ENCODE measurements at places on chromosomes 1 and 21.

- no peak for DNase-seq
These were observed 53.8 kb downstream of the STUM start for GRCh38 chr1:226602186-226603021.

DNA sequence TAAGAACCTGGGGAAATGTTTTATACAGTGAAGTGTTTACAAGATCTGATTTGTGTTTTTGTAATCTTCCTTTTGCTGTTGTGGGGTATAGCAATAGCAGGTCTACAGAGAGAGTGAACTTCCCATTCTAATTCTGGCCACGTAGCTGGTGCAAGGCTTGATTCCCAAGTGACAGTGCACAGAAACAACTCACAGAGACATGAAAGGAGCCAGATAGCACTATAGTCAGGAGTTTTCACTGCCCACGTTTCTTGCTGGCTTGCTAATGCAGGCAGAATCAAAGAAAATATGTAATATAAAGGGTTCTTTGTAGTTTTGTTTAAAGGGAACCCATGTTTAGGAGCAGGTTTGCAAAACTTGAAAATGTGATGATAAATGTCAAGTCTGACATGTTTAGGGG lies 170.9 kb upstream of the IVNS1ABP start:
- no peak for DNase-seq

GRCh38 chr1:162876751-162877150 lies 15.8 kb upstream of the CCDC190 start:
- DNase-seq: no peak

DNA sequence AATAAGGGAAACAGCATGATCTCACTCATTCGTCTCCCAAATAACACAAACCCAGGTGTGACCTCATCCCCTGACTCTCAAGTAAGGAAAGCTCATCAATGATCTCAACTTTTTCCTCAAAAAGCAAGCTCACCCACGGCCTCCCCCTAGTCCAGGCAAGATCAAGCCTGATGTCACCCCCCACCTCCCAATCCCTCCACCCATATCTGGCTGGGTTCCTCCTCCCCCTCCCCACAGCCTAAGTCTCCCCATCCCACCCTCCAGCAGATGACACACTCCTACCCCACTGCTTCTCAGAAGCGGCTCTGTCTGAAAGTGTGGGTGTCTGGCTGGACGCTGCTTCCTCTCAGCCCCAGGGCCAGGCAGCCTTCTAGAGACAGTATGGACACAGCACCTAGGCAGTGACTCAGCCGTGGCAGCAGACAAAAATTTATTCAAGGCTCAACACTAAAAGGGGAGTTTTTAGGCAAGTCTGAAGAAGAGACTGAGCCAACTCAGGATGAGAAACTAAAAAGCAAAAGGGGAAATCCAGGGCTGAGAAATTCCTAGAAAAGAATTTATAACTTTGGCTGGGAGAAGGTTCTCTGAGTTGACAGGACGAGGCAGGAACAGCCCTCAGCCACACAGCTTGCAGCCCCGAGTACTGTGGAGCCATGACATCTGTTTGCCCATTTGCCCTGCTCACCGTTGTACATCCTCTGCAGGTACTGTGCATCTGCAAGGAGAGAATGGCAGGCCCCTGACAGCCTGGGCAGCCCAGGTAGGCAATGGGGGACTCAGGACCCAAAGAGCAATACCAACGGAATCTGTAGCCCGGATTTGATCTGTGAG lies 81.6 kb upstream of the LRRC8D start:
- DNase-seq: no peak

GRCh38 chr21:34807146-34807880 lies 138.5 kb downstream of the CLIC6 start:
- DNase-seq: no peak

DNA sequence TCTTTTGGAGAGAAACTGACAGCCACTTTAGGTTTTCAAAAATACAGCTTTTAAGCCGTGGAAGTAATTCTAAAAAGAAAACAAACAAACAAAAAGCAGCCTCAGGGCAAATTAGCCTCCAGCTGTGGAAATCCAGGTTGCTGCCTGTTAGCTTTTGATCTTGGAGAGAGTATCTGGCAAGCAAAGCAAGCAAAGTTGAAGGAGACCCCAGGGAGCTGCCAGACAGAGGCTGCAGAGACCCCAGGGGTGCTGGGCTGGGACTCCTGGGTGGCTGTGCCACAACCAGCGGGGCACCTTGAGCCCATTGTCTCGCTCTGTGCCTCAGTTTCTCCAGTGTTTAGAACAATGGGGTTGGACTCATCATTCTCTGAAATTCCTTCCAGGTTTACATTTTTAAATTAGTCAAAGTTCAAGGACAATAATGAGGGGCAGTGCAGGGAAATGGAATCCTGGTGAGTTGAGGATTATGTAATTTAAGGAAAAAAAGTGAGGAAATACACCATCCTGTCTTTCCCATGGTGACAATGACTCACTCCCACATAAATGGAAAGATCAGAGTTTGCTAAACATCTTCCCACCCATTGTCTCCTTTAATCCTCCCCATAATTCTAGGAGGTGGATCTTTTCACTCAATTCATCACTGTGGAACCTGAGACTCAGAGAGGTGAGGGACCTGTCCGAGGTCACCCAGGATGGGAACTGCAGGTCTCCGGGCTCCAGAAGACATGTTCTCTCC lies 480.5 kb downstream of the MATN1 start:
- DNase-seq: no peak

GRCh38 chr1:25008192-25008485 lies 78.1 kb upstream of the RUNX3 start:
- no peak for DNase-seq

DNA sequence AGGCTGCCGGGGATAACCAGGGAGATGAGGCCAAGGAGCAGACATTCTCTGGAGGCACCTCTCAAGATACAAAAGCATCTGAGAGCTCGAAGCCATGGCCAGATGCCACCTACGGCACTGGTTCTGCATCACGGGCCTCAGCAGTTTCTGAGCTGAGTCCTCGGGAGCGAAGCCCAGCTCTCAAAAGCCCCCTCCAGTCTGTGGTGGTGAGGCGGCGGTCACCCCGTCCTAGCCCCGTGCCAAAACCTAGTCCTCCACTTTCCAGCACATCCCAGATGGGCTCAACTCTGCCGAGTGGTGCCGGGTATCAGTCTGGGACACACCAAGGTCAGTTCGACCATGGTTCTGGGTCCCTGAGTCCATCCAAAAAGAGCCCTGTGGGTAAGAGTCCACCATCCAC lies 19.4 kb upstream of the SH3D21 start:
- no peak for DNase-seq

GRCh38 chr1:39158327-39159086 lies 46.0 kb upstream of the MACF1 start:
- DNase-seq: peak; percentile 99

DNA sequence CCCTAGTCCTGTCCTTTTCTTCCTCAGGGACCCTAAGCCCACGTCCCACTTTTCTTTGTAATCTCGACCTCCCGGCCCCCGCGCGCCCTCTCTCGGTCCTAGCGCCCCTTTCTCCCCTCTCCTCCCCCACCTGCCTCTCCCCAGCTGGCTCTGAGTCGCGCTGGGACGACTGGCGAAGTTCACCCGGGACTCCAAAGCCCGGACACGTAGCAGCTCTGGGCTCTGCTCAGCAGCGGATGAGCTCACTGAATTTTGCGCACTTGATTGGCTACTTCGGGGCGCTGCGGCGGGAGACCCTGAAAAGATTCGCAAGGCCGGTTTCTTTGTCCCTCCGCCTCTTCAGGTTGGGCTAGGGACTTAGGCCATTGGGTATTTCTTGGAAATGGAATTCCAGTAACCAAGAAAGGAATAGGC lies 16.3 kb upstream of the ACKR1 start:
- no peak for DNase-seq

GRCh38 chr1:203772836-203773235 lies 7.9 kb downstream of the LAX1 start:
- DNase-seq: no peak

- DNase-seq: peak; percentile 70
These were observed 36.1 kb upstream of the RGS1 start for GRCh38 chr1:192539297-192540092.

DNA sequence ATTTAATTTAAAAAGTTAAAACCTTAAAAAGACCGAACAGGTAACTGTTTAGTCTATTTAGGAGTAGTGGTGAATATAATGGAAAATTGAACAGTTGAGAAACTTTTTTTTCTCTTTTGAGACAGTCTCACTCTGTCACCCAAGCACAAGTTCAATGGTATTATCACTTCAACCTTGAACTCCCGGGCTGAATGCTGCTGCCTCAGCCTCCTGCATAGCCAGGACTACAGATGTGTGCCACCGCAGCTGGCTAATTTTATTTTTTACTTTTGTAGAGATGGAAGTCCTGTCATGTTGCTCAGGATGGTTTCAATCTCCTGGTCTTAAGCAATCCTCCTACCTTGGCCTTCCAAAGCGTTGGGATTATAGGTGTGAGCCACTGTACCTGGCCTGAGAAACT lies 16.2 kb upstream of the GBP2 start:
- DNase-seq: no peak

Measured in HepG2 (cell line).